Spleen (tissue), 13 donors: ENCODE measurements at places on chromosomes 6 and 20. TPM values are rescaled to one million over a fixed set of nuclear protein-coding genes. Genes with fewer than 3 reads are reported as not detected.

Gene AKIRIN2
- 67.1 TPM for total RNA-seq

Gene SPO11
- total RNA-seq, result not detected

Gene NOL7
- 50.6 TPM for total RNA-seq

Gene MICB
- total RNA-seq, result 14.9 TPM

Gene UBE2C
- 9.1 TPM for total RNA-seq

Gene BHLHE23
- total RNA-seq, result not detected

Gene CST4
- not detected for total RNA-seq

Gene AVP
- 2.2 TPM for total RNA-seq

Gene OOEP
- not detected for total RNA-seq

Gene ROS1
- total RNA-seq, result not detected

Gene ZNF322
- 19.1 TPM for total RNA-seq
